PC-3 (cell line): ENCODE measurements at places on chromosomes 16 and 17. TPM values are rescaled to one million over a fixed set of nuclear protein-coding genes. Genes with fewer than 3 reads are reported as not detected.
A peak's percentile ranks its signal among the peaks of the same experiment; 100 is the strongest.

GRCh38 chr17:78993241-78993956 is 13.7 kb upstream of the LGALS3BP start:
- H3K4me1 ChIP-seq: peaks cover 34% of the 10 kb centered on the region
- H3K27ac ChIP-seq: no peak overlapping the region
- peak; percentile 68 for DNase-seq
- H3K36me3 ChIP-seq: peaks cover 69% of the 10 kb centered on the region

DNA sequence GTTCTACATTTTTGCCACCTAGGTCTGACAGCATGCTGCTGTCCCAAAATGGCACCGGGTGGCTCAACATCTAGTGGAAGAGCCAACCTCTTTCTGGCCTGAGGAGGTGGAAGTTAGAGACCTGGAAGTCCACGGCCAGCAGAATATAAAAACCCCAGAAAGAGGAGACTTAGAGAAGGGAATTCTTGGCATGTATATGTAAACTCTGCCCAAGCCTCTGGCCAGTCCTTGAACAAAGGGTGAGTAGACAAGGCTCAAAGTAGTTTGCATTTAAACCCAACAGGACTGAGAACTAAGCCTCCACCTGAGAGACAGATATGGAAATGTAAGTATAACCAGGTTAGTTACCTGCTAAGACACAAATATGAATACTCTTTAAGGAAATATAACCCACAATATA is 210.3 kb downstream of the GRIN2A start:
- peaks cover 27% of the 10 kb centered on the region for H3K27me3 ChIP-seq
- no peaks in the 10 kb centered on the region for H3K4me1 ChIP-seq
- no peaks in the 10 kb centered on the region for H3K36me3 ChIP-seq
- no peak overlapping the region for H3K4me3 ChIP-seq
- DNase-seq: no peak
- H3K27ac ChIP-seq: no peak overlapping the region

GRCh38 chr16:68760671-68761275 is 23.7 kb downstream of the CDH1 start:
- no peaks in the 10 kb centered on the region for H3K27me3 ChIP-seq
- peaks cover 10% of the 10 kb centered on the region; the same call in 1 of the 2 replicates for H3K36me3 ChIP-seq
- no peak overlapping the region for H3K4me3 ChIP-seq
- peak; percentile 71 for DNase-seq
- H3K4me1 ChIP-seq: peaks cover 36% of the 10 kb centered on the region
- peak overlapping the region; percentile 81 for H3K27ac ChIP-seq

Gene CDC27
- total RNA-seq: 149 and 167 TPM in 2 replicates

Gene SPATA32
- not detected in 2 replicates for total RNA-seq
